ENCODE measurements at places on chromosomes 11 and 22.

DNA sequence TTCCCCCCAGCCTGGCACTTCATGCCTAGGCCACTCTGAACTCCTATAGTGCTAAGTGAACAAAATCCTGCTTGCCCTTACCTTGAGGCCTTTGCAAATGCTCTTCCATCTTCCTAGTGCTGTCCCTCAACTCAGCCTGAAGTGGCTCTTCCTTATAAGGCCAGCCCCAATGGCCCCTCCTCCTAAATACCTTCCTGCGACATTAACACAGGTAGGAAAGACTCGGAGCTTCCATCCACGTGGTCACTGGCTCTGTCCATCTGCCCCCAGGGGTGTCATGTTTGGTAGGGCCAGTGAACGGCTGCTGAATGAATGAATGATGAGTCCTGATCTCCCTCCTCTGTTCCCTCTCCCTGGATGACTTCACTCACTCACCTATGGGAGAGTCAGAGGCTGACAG is 4.2 kb downstream of the PDE2A start:
- DNase-seq = no peak

DNA sequence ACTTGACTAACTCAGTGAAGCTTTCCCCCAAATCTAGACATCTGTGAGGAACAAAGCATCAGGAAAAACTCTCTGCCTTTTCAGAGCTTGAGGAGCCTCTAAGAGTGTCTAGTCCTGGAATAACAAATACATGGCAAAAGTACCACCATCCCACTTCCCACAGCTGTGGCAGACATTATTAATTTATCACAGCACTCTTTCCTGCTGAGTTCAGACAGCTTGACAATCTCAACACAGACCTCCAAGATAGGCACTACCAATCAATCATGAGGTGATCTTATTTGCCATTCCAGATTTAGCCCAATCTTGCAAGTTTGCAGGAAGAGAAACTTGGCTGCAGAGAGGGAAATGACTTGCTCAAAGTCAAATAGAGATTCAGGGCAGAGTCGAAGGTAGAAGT is 202.8 kb downstream of the MN1 start:
- DNase-seq = no peak

GRCh38 chr11:126663749-126664592 is 308.5 kb downstream of the ST3GAL4 start:
- no peak for DNase-seq

GRCh38 chr22:46792841-46793261 is 30.4 kb downstream of the TBC1D22A start:
- DNase-seq = no peak

DNA sequence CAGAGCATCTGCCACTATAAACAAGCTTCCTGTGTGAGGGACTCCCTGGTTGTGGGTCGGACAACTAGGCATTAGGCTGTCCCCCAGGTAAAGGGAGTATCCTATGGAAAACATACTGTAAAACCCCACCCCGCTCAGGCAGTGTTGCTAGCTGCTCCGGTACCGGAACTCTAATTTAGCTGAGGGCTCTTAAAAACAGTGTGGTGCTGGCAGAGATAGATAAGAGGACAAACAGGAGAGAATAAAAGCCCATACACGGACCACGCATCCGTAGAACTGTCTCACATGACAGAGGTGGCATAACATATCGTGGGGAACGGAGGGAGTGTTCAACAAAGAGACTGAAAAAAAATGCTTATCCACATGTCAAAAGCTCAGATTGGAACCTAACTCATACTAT is 3.4 kb upstream of the MOGAT2 start:
- no peak for DNase-seq

DNA sequence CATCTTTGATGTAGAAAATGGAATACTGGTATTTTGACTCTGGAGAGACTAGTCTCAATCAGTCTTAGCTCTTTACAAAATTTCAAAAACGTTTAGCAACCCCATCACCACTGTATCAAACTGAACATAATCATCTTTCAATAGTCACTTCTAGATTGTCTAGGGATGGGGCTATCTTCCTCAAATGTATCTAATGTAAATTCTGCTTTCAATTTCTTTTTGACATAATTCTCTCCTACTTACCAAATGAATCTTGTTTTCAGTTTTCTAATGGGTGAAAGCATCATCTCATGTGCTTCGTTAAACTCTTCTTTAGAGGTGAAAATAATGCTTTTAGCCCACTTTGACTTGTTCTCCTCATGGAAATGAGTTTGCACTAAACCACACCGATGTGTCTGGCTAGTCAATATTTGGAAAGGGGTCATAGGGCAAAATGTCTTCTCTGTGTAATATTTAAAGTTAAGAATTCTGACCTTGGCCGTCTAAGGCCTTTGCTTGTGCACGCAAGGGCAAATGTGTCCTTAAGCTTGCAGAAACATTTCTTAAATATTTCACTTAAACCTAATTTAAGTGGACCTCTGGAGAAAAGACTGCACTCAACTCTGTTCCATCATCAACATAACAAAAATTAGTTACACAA is 5.2 kb downstream of the SIK3 start:
- DNase-seq = no peak

DNA sequence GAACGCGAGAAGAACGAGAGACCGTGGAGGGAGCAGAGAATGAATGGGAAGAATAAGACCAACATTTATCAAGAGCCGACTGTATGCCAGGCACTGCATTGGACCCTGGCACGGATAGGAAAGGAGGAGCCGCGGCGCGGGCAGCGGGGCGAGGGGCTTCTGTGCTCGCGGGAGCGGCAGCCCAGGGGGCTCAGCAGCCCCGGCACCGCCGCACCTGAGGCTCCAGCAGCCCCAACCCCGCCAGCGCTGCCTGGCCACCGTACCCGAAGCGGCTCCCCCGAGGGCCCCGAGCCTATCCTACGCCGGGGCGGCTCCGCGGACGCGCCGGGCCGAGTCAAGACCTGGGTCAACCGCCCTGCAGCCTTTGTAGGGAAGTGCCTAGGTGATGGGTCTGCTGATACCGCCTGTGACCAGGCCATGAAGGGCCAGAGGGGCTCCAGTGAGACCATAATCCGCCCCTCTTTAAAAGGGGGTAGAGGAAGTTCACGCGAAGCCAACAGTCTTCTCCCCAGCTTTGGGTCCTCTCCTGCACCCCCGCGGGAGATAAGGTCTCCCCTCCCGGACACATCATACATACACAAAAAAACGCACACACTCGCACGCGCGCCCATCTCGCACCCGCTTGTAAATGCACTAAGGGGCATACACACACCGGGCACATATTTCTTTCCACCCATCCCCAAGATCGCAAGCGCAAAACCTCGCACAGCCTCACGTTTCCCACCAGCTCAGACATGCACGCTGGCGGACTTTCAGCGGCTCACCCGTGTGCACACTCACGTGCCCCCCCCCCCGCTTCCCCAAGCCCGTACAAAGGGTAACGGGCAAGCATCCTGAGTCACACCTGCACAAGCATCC is 935 bp upstream of the RTN4RL2 start:
- peak; percentile 17 for DNase-seq
